Activated CD8-positive, alpha-beta memory T cell treated with anti-CD3 and anti-CD28 coated beads for 48 hours (primary cell): ENCODE measurements at places on chromosomes 3 and 15.

GRCh38 chr3:39843440-39843839 is 34.0 kb downstream of the MYRIP start:
- DNase-seq: no peak

- no peak for DNase-seq
Observed at GRCh38 chr15:61639491-61639890, 410.4 kb upstream of the RORA start.

GRCh38 chr3:37935290-37935668 is 55.3 kb upstream of the VILL start:
- no peak for DNase-seq

DNA sequence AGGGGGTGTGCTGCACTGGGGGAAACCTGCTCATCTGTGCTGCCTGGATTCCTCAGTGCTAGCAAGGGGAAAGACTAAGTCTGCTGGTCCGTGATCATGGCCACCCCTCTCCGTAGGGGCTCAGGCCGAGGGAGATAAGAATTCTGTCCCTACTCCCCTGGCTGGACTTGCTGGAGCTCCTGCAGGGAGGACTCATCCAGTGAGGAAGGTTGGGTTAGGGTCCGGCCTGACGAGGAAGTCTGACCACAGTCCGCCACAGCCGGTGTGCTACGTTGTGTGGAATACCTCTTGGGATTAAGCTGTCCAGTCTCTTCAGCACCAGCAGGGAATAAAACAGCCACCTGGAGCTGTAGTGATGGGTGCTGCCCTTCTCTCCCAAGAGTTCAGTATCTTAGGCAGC is 1309.1 kb upstream of the CADM2 start:
- no peak for DNase-seq

GRCh38 chr3:10387881-10388609 is 67.1 kb upstream of the SEC13 start:
- DNase-seq: no peak

GRCh38 chr3:191761906-191762305 is 300.9 kb downstream of the PYDC2 start:
- no peak for DNase-seq

DNA sequence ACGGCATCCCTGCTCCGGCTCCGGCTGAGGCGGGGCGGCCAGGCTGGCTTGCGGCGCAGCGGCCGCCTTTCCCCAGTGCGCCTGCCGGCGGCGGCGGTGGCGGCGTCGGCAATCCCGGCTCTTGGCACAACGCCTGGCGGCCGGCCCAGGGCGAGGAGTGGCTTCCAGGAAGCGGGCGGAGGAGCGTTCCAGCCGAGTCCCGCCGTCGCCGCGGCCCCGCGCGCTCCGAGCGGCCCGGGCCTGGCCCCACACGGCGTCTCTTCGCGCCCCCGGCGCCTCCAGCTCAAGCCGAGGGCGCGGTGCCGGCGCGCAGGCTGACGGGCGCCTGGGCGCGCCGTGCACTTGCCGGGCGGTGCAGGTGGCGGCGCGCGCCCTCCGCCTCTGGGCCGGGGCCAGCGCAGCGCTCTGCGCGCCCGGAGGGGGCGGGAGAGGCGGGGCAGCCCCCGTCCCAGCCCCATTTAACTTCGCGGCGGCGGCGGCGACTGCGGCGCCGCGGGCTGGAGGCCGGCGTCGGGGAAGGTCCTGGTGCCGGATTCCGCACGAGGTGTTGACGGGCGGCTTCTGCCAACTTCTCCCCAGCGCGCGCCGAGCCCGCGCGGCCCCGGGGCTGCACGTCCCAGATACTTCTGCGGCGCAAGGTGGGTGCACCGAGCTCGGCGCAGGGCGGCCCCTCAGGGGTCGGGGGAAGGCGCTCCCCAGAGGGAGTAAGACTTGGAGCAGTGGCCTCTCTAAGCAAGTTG is at the start of gene ADAMTSL3:
TSS of gene ADAMTSL3 (plus strand) at position 485 of the 740 bp plus-strand sequence. CDS start 1,639 bp downstream, outside the sequence.
- DNase-seq: no peak

DNA sequence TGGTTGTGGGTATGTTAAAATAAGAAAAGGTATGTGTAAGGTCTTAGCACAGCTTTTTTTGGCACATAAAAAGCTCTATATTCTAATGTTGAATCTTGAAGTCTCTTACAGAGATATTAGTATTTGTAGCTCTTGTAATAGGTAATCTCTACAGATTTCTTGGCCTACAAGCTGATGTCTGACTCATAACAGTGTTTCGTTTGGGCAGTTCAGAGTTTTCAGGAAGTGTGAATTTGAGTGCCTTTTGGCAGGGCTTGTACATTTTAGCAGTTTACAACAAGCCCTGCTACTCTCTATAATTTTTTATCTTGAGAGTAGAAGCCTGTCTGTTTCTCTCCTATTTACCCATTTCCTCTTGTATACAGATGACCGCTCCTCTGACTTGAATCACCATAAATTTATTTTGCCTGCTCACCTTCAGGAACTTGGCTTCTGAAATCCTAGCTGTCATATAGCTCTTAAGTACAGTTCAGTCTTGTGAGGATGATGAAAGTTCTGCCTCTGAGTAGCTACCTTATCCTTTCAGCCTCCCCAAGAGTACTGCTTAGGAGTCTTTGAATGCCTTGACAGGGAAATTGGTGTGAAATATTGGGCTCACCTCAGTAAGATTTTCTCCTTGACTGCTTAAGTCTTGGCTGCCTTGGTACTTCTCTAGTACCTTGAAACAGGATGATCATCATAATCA is 419.9 kb upstream of the RARB start:
- DNase-seq: no peak

DNA sequence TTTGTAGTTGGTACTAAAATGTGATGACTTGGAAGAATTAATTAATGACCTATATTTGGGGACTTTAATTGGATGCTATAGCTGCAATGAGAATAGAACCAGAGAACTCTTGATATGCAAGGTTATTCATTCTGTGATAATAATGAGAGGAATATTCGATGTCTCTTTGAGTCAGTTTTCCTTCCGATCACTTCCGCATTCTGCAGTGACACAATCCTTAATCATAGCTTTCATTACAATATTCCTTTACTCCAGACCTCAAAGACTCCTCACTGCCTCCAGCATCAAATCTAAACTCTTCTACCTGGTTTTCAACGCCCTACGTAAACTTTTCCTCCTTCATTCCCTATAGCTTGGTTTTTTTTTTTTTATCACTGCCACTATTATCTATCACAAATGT is 21.6 kb downstream of the B3GNT5 start:
- DNase-seq: no peak

DNA sequence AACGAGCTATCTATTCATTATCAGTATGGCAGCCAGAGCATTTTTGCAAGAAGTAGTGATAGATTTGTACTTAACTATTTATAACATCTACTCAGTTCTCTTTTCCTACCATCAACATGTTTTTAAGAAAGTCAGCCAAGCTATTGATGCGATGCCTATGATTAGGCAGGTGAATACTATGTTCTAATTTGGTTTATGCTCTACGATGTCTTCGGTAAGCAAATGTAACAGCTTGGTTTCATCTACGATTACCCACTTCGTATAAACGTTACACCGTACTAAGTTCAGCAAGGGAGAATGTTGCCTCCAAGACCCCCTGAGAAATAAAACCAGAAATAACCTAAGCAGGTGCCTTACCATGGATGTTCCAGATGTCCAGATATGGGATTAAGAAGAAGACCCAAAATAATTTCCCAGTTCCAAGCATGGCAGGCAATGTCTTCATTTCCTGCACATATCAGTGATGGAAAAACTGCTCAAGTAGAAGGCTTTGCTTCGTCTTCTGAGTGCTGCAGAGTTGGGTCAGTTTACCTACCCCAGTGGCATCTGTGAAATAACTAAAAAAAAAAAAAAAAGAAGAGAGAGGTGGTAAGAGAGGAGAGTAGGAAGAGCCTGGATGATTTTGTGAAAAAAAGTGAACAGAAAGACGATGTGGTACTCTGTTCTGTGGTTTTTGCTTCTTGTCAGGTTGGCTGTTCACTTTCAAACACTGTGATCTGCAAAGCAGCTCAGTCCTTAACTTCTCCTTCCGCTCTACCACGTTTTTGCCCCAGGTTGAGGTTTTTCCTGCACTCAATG is at the start of gene BTLA:
TSS of gene BTLA (minus strand) at position 559 of the 798 bp plus-strand sequence. CDS start at position 445, 114 bp downstream.
- no peak for DNase-seq

- DNase-seq: no peak
Observed at GRCh38 chr3:150737874-150738679, 24.9 kb downstream of the SIAH2 start.

- DNase-seq: no peak
Observed at GRCh38 chr3:16987141-16987540, 102.4 kb downstream of the PLCL2 start.

DNA sequence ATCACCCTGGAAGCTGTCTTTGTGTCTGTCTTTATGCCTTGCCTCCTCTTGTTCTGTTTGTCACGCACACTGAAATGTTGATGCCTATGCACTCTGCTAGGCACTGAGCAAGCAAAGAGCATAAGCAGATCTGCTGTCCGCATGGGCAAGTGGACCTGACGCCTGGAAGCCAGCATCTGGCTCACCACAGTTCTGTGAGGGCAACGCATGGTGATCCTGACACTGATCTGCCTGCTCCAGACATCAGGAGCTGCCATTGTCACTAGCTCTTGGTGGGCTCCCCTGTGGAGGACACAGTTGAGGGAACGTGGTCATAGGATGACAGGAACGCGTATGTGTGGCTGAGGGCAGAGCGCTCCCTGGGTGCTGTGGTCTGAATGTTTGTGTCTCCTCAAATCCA is 234.6 kb downstream of the ADAMTS17 start:
- no peak for DNase-seq

GRCh38 chr3:127717357-127718244 is 44.8 kb downstream of the ABTB1 start:
- no peak for DNase-seq

DNA sequence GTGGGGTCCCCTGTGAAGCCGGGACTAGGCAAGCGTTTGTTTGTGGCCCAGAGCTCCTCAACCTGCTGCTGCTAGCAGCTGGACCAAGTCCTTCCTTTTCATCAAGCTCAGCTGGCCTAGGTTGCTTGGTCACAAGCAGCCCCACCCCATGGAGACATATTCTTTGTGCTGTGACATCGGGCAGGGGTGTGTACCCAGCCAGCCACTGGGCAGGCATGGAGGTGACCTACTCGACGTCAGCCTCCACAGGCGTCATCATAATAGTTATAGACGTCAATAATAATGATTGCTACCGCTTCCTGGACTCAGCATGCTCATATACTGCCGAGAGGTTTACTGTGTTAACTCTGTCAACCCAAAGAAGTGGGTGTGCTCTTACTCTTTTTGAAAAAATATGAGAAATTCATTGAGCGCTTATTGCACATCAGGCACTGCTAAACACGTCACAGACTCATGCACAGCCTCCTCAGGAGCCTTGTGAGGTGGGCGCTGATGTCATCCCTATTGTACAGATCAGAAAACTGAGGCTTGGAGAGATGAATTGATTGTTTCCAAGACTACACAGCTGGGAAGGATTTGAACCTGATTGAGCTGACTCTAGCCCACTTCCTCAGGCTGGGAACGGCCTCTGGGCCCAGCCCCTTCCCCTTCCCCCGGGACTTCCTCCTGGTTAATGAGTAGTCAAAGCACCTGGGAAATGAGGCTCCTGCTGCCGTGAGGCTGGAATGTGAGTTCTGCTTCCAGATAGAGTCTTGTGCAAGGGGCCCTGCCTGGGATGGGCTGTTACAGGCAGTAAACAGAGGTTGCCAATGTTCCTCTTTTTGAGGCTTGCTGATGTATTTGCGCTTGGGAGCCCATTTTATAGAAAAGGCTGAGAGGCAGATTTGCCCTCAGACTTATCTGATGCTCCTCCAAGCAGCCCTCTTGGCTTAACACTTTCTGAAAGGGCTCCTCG is 16.2 kb downstream of the SLC6A6 start:
- DNase-seq: no peak

GRCh38 chr15:74130155-74130848 is at the start of gene ISLR2:
Gene ISLR2, plus strand, starts transcription at chr15:74130586. Its CDS starts 2,169 bp downstream, at chr15:74132755.
- no peak for DNase-seq

GRCh38 chr3:194375473-194376240 is 6.1 kb upstream of the LRRC15 start:
- no peak for DNase-seq

DNA sequence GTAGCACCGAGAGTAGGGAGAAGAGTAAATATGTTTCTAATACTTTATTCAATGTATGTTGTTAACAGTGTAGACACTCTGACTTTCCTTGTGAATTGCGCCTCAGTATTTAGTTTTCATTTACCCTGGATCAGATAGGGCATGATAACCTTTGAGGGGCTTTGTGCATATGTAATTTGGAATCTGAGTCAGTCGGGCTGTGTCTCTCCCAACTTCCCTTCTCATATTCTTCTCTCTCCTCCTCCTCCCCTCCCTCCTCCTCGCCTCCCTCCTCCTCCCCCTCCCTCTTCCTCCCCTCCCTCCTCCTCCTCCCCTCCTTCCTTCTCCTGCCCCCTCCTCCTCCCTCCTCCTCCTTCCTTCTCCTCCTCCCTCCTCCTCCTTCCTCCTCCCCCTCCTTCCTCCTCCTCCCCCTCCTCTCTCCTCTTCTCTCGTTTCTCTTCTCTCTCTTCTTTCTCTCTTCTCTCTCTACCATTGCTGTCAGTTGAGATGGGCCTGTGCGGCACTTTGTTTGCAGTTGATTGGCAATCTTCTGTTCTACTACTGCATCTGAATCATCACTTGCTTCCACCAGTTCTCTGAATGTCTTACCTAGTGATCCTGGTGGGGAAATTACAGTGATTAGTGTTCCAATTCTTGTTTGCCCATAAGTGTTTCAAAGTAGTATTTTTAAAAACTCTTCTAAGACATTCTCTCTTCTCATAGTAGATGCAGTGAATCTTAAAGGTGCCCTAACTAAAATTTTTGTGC is 162.3 kb downstream of the PGPEP1L start:
- no peak for DNase-seq

DNA sequence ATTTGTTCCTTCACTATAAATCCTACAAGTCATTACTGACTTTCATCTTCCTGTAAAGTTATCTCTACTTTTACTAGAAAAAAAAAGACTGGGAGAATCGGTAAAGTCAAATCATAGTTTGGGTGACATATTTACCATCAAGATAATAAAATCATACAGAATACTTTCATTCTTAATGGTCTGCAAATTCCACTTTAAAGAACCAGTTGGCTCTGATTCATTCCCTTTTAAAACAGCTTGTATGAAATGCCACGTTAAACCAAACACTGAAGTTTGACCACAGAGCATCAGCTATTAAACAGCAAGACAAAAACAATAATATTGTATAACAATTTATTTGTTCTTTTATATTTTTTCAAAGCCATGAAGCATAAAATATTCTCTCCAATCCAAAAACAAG is 100.7 kb downstream of the FBN1 start:
- DNase-seq: no peak

- DNase-seq: no peak
Observed at GRCh38 chr15:93566762-93567161, 477.8 kb upstream of the RGMA start.

- no peak for DNase-seq
Observed at GRCh38 chr15:50148362-50148963, 29.4 kb upstream of the ATP8B4 start.

GRCh38 chr3:168914662-168915061 is 748.9 kb downstream of the MECOM start:
- no peak for DNase-seq
